ENCODE measurements at places on chromosomes 3 and 15.

DNA sequence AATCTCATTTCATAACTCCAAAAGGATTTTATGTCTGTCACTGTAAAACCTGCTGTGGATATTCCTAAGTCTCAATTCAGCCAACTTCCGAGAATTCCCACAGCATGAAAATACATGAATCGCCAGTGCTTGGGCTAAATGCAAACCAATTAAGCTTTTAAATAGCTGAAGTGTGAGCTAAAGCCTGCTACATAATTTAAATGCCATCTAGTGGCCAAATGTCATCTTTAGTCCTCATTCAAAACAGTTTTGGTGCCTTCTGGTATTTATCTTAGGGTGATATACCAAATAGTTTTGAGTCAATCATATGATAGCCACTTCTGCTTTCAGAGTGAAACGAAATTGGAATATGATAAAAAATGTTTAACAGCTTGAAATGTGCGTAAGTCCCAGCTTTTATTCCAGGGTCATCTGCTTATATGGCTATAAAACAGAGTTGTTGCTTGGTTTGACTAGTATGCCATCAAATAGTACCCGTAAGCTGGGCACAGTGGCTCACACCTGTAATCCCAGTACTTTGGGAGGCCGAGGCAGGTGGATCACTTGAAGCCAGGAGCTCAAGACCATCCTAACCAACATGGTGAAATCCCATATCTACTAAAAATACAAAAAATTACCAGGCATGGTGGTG, 41.8 kb upstream of the CCNL1 start:
- no peak for DNase-seq

DNA sequence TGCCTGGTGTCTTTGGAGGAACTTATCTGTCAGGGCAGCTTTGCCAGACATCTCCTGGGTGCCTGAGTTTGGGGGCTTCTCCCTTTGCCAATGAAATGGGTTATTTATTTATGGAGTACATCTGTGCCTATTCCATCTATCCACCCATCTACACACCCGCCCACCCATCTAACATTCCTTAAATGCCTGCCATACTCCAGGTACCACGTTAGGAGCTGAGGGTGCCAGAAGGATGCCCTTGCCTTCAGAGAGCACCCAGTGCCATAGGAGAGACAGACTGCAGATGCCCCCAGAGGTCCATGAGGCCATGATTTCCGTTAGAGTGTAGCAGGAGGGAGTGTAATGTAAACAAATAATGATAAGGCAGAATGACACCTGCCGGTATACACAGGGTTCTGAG, 21.8 kb upstream of the KIF23 start:
- DNase-seq = no peak

DNA sequence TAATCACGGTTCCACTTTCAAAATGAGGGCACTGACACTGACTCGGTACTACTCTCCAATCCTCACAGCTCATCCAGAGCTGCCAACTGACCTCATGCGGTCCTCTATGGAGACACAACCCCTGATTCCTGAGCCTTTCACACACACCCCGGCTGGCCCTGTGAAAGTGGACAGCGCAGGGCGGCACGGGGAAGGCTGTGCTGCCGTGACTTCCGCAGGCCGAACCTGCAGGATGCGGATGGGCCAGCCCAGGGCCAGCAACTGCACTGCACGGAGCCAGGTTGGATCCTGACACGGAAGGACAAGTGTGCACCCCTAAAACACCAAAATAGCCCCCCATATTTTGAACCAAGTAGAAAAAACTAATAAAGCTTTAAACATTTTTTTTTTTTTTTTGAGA, 41.0 kb downstream of the IQSEC1 start:
- DNase-seq = no peak

DNA sequence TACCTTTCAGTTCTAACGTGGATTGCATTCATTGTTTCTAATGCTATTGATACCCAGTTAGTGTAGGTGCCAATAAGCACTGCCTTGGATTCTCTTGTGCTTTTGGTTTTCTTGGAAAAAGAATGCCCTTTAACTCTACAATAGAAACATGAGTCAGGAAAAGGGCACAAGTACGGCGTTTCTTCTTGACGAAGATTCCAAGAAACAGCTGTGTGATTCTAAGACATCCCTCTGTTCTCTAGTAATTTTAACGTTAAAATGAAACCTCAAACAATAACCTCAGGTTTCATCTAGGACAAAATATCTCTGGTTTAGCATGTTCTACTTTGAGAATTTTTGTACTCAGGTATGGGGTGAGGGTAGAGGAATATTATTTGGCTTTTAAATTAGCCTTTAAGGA, 540.5 kb upstream of the ATP11B start:
- no peak for DNase-seq

DNA sequence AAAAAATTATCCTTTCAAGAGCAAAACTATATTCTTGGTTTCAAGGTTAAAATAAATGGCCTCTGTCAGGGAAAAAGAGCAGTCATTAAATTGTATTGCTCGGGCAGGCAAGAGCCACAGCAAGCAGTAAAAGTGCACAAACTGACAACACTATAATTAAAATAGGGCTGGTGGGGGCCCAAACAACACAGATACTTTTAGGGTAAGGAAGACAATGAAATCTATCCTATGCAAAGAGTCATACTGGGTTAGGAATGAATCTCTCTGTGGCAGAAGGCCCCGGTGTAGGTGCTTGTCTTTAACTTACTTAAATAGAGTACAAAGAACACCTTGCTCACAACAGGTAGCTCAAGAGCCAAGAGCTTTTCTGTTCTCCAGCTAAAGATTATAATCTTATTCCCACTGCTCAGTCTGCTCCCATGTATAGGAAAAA, 94.7 kb downstream of the DLG1 start:
- no peak for DNase-seq

GRCh38 chr3:108602249-108602934, 12.9 kb downstream of the DZIP3 start:
- no peak for DNase-seq

GRCh38 chr15:54594115-54594514, 602.6 kb downstream of the RSL24D1 start:
- no peak for DNase-seq

DNA sequence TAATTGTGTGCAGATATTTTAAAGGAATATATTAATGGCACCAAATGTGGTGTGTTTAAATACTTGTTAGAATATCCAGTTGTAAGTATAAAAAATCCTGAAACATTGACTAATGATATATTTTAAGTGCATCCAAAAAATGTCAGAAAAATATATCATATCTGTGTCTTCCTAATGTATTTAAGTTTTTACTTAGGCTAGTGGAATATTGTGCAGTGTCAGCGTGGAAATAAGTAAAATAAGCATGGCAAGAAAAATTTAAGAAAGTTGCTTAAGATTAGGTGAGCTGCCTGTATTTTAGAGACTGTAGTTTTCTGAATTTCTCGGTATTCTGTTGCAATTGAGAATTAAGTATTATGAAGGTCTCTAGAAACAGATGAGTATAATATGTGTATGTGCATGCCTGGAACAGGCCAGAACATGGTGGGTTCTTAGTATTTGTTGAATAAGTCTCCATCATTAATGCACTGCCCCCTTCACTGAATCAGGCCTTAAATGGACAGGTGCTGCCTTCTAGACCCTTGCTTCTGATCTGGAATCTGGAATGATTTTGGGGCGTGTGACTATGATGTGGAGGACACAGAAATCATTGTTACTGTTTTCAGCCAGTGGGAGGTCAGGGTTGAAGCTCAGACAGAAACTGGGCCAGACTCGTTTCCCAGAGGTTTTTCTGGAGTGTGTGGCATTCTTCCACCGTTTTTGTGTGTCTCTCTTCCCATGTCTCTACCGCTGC, 86.1 kb downstream of the TRAK1 start:
- DNase-seq = no peak

DNA sequence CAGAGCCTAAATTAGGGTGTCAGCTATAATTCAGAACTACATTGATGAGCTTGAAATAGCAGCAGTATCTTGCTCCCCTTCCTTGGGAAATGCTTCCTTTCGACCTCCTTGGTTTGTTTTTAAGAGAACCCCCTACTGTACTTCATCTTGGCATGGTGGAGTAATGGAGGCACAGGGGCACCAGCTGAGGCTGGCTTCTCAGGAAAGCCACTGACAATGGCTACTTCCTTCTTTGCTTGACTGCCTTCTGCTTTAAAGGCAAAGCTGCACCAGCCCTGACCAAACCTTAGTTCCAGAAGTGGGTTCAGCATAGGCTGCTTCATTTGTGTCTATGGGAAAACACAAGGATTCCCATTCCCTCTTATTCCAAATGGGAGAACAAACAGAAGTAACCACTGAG, 1.5 kb upstream of the FBXL22 start:
- no peak for DNase-seq

DNA sequence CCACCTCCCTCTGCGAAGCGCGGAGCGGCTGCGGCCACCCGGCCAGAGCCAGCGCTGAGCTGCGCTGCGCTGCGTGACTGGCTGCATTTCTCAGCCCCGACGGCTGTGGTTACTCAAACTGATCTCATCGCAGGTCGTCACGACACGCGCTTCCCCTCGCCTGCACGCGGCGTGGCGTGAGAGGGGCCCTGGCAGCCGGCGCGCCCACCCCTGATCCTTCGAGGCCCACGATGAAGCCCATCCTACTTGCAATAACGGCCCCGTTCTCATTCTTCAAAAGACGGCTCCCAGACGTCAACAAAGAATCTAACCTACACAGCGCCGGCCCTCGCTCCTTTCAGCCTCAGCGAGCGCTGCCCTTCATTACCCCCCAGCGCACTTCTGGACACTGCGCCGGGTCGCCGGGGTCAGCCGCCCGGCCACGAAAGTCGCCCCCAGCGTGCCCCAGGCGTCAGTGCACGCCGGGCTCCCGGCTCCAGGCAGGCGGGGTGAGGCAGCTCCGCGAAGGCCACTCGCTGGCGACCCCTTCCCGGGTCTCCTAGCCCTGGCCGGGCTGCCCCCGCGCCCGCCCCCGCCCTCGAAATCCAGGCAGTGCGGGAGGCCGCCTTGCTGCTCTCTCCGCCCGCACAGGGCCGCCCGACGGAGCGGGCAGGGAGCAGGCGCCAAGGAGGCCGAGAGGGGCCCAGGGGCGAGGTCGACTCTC, 9.9 kb upstream of the LEKR1 start:
- no peak for DNase-seq

- no peak for DNase-seq
Measured at GRCh38 chr3:4680227-4680691, 187.1 kb downstream of the ITPR1 start.

- DNase-seq = no peak
Measured at GRCh38 chr3:51734572-51734907, 27.7 kb downstream of the GRM2 start.

GRCh38 chr15:42494998-42495360, 455 bp upstream of the SNAP23 start:
- no peak for DNase-seq

DNA sequence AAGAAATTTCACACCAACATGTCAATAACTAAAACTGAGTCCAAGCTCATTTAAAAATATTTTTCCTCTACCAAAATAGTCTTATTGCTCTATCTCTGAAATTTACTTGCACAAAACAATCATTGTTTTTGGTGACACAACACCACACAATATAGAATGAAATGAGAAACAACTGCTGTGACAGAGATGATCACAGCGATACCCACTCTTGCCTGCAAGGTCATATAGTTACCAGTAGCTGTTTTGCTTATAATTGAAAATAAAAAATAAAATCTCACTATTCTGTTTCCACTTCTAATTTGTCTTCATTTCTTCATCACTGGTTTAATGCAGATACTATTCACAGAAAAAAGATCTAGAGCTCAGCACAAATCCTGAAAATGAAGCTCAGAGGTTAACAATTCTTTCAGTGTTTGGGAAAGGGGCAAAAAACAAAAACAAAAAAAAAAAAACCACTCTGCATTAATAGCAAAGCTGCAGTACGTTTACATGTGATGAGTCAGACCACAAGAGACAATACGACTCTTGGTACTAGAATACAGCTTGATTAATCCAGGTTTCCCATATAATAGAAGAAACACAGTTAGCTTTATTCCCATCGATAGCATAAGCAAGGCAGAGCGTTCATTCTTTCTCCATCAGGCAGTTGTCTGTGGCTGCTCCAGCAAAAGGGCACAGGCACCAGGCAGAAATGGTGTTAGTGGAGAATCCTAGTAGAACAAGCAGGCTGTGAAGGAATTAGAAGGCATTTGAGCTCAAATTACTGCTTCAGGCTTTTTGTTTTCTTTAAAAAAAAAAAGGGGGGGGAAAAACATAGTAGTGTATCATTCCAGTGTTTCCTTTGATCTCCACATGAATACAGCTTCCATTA, 773 bp downstream of the ANKRD28 start:
- DNase-seq = no peak

- DNase-seq = no peak
Measured at GRCh38 chr3:182118066-182118465, 406.3 kb downstream of the SOX2 start.

GRCh38 chr3:76300746-76301145, 515.4 kb upstream of the ZNF717 start:
- DNase-seq = no peak

DNA sequence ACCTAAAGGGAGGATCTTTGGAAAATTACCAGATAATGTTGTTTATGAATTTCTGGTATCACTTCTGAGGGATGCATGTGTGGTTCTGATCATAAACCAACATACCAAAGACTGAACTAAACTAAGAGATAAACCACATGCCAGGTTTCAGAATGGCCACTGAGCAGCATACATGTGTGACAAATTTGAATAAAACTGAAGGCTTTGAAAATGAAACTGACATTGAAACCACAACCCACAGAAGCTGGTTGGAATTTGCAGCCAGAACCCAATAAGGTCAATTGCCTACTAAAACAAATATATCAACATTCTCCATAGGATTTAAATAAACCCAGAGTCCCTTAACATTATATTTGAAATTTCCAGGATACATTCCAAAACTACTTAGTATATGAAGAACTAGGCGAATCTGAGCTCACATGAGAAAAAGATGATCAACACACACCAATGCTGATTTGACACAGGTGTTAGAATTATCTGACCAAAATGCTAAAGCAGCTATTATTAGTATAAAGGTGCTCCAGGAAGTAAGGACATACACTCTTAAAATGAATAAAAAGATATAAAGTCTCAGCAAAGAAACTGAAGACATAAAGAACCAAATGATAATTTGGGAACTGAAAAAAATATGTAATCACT, 125.0 kb downstream of the ZNF280D start:
- no peak for DNase-seq

- no peak for DNase-seq
Measured at GRCh38 chr15:64501396-64501715, 41.0 kb downstream of the ZNF609 start.

GRCh38 chr3:149247929-149248691, 26.5 kb upstream of the CP start:
- DNase-seq = no peak

- no peak for DNase-seq
Measured at GRCh38 chr15:101090428-101090790, 161.4 kb downstream of the CHSY1 start.

- no peak for DNase-seq
Measured at GRCh38 chr3:8767667-8768363, 1.6 kb downstream of the OXTR start.
